Brain pericyte (primary cell): ENCODE measurements at places on chromosomes 6 and 20.

GRCh38 chr6:150527100-150527499 is 72.6 kb upstream of the PLEKHG1 start:
- DNase-seq: no peak

DNA sequence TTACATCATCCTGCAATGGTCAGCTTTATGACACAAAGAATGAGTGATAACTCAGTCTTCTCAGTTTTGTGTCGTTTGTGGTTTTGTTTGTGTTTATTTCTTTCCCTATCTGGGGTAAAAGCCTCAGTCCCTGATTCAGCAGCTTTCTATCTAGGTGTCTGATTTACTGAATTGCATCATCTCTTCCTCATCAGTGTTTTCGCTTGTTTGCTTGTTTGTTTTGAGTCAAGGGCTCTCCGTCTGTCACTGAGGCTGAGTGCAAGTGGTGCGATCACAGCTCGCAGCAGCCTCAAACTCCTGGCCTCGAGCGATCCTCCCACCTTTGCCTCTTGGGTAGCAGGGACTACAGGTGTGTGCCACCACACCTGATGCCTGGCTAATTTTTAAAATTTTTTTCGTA is 548.9 kb downstream of the PRKN start:
- DNase-seq: no peak

- DNase-seq: no peak
Measured at GRCh38 chr20:60869625-60870024, 382.4 kb upstream of the CDH4 start.

GRCh38 chr6:143449714-143450452 is 612 bp downstream of the ADAT2 start:
- no peak for DNase-seq

DNA sequence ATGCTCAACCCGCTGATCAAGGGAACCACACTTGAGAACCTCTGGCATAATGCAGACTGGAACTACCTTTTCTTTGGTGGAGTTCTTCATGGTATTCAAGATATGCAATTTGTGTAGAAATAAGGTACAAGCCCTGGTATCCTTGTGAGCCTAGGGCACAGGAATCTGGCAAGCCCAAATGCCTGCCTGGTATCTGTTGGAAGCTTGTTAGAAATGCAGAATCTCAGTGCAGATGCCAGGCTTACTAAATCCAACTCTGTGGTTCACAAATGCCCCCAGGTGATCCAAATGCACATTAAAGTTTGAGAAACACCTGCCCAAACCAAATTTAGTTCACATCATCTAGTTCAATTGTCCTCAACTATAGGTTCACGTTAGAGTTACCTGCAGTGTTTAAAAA is 159.8 kb upstream of the LAMP5 start:
- DNase-seq: no peak
